ENCODE measurements at places on chromosomes 5 and 9.

GRCh38 chr5:6379246-6379645 lies 899 bp upstream of the MED10 start:
- DNase-seq = no peak

DNA sequence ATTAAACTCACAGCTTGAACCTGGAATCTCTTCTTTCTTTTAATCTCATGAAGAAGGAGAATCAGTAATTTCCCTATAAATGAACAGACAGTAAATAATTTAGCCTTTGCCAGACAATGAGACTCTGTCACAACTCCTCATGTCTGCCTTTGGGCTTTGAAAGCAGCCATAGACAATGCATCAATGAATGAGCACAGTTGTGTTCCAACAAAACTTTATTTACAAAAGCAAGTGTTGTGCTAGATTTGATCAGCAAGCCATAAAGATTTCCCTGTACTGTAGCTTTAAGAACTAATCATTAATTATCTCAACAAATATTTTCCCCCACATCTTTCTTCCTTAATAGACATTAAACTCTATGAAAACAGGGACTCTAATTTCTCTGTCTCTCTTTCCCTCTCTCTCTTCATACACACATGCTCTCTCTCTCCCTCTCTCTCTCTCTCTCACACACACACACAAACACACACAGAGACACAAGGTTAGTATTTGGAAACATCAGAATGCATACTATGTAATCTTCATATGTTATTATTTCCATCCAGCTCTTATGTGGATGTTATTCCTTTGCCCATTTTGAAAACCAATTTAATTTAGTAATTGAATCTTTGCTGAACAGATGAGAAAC lies 1209.8 kb upstream of the CDH6 start:
- DNase-seq = no peak

DNA sequence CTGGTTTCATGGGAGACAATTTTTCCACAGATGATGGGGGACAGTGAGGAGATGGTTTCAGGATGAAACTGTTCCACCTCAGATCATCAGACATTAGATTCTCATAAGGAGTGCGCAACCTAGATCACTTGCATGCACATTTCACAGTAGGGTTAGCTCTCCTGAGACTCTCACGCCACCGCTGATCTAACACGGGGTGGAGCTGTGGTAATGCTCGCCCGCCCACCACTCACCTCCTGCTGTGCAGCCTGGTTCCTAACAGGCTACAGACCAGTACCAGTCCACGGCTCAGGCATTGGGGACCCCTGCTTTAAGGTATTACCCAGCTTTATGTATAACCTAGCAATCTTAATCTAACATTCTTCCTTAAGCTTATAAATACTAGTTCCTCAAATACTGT lies 35.6 kb downstream of the TTC39B start:
- no peak for DNase-seq

DNA sequence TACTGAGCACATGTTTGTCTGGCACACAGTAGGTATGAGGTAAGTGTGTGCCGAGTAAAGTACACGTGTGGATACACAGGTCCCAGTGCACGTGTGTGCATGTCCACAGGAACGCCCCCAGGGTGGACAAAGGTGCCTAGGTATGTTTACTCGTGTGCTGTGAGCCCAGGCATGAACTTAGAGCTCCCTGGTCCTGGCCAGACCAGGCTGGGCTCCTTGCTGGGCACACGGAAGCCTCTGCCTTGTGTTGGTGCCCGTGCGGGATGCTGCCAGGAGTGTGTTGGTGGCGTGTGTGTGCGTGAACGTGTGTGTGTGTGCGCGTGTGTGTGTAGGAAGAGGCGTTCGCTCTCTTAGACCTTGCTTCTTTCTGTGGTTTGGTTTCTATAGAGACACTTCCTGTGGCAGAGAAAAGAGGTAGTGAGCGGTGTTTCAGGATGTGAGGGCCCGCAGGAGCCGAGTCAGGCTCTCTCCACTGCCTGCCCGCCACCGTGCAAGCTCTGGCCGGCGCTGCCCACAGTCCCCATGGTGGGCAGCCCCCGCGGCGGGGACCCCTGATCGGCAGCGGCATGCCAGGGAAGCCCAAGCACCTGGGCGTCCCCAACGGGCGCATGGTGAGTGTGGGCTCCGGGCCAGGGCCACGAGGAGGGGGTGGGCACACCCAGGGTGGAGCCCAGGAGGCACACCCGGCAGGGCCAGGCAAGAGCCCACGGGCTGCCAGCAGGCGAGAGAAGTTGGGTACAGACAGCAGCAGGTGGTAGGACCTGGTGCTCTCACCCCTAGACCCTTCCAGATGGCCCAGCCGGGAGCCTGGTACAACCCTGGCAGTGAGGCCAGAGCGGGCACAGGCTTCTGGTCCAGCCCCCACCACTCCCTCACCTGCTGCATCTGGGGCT lies at the start of gene RGS14:
TSS of gene RGS14 (plus strand) at position 466 of the 893 bp plus-strand sequence. CDS start at position 567, 101 bp downstream.
- peak; percentile 87 for DNase-seq

- no peak for DNase-seq
Observed at GRCh38 chr5:109099081-109099480, 310.7 kb downstream of the PJA2 start.

DNA sequence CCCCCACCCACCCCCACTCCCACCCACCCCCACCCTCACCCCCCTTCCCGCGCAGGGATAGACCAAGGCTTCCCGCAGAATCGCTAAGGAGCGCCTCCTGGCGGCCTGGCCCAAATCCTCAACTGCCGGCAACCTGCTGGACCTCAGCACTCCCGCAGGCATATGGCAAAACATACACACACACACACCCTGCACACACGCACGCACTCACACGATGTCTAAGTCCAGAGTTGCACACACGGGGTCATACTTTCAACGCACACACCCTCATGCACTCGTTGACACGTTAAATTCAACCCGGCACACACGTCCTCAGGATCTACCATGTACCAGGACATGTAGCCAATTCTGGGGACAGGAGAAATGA lies 1.7 kb downstream of the CPLX2 start:
- DNase-seq = no peak

GRCh38 chr9:6383551-6384225 lies 29.3 kb upstream of the UHRF2 start:
- DNase-seq = no peak

DNA sequence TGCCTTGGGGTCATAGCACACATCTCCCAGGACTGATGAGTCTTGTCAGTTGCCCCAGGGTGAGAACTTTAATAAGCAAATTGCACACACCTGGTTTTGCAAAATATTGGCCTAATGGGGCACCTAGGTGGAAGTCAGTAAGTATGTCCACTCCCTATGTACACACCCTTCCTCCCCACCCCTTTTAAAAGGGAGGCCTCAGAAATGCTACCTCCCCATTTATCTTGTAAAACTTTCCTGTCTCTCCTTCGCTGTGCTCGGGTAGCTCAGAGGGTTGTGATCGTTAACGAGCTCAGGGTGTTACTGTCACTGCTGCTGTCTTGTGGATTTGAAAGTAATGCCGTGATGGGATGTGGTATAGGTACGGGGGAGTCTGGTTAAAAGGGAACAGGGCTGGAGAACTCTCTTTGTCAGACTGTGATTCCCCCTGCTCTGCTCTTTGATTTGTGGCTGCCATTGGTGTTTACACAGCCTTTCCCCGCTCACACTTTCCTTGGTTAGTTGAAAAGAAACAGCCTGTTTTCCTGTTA lies 26.2 kb downstream of the ZNF462 start:
- no peak for DNase-seq

DNA sequence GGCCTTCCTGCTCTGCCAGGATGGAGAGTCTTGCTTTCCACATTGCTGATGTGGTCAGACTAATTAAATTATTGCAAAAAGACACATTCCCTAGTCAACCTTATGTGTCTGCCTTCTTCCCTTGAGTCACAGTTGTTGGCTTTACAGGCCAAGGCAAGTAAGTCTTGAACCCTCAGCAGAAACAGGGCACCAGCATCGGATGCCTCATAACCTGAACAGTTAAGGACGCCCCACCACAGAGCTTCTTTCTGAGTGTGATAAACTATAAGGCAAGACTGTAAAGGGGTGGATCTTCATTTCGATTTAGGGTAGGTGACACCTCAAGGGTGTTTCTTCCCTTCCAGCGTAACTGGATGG lies 670 bp upstream of the KIF2A start:
- no peak for DNase-seq

DNA sequence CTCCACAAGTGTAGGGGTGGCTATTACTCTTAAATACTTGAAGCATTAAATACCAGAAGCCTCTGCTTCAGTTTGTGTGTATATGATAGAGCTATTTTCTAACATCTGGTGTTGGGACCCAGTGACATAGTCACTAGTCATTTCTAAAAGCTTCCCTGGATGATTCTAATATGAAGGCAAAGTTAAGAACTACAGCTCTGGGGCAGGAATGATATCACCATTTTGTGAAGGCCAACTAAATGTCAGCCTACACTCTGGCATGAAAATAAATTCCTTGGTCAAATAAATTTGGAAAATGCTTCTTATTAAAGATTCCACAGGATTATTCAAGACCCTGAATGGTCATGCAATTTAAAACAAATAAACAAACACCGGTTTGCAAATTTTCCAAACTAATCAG lies 197.7 kb downstream of the PLK2 start:
- no peak for DNase-seq

GRCh38 chr9:89593727-89594427 lies 10.9 kb upstream of the GADD45G start:
- no peak for DNase-seq

- no peak for DNase-seq
Observed at GRCh38 chr9:12879961-12880360, 105.1 kb downstream of the LURAP1L start.

GRCh38 chr9:71209890-71210289 lies 88.5 kb upstream of the TRPM3 start:
- DNase-seq = no peak

DNA sequence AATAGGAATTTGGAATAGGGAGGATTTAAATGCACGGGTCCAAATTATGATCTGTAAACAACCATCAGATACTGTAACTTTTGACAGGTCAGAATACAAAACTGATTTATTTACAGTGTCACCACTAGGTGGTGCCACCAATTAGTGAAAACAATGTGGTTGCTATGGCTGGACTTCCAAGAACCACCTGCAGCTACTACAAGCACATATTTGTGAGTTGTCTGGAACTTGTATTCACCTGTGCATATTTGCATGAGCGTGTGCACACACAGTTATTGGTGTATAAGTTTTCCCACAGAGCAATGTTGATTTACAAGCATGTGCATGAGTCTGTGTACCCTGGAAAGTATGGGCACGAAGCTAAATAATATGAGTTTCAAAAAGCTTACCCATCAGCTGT lies 3.0 kb upstream of the HRCT1 start:
- DNase-seq = peak; percentile 24

DNA sequence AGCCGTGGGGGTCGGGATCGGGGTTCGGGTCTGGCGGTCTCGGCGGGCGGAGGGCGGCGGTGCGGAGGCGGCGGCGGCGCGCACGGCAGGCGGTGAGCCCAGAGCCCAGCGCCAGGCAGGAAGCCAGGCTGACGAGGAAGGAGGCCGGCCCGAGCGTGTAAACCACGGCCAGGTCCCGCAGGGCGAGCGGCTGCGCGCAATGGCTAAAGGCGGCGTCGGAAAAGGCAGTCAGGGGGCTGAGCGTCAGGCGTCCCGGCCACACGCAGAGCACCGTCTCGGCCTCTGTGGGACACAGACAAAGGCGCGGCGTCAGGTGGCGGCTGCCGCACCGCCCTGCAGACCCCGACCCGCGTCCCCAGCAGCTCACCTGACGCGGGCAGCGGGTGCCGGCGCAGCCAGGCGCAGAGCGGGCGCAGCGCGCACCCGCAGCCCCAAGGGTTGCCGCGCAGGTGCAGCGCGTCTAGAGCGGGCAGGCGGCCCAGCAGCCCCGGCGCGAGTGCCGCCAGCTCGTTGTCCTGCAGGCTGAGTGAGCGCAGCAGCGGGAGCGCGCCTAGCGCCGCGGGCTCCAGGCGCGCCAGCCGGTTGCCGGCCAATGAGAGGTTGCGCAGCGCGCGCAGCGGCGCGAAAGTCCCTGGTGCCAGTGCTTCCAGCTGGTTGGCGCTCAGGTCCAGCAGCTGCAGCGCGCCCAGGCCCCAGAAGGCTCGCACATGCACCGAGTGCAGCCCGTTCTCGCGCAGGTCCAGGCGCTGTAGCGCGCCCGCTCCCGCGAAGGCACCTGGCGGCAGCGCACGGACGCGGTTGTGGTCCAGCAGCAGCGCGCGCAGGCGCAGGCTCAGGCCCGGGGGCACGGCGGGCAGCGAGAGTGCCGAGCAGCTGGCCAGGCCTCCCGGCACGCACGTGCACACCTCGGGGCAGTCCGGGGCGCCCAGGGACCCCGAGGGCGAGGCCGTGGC lies 671 bp downstream of the LRRC26 start:
- DNase-seq = no peak

GRCh38 chr5:62969409-62970120 lies 390.9 kb downstream of the LRRC70 start:
- DNase-seq = no peak

DNA sequence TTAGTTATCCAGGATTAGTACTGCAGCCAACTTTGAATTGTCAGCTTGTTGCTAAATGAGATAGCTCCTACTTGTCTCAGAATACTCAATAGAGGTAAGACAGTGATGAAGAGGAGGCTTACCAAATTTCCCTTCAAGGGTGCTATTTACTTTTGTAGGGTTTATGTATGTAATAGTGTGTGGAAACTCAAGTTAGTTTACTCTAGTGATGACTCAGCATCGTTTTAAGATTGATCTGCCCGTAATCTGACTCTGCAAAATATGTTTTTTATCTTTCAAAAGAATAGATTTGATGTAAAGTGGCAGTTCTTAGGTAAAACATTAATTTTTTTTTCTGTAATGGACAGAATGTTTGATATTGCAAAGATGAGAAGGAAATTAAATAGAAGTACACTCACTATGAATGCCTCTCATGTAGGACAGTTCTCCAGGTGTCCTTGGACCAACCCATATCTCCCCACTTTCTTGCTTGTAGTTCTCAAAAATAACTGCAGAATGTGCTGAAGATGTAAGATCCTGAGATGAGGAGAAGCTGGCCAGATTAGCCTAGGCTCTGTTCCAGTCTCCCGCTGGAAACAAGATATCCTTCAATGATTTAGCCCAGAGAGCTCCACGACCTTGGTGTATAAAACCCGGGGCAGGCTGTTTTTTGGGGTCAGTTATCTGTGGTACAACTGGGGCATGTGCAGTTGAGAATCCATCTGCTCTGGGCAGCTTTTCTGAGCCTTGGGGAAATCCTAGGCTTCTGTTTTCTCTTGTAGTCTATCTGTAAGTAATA lies 24.4 kb upstream of the MROH2B start:
- no peak for DNase-seq

GRCh38 chr9:116713271-116713670 lies 26.2 kb downstream of the TRIM32 start:
- DNase-seq = no peak

DNA sequence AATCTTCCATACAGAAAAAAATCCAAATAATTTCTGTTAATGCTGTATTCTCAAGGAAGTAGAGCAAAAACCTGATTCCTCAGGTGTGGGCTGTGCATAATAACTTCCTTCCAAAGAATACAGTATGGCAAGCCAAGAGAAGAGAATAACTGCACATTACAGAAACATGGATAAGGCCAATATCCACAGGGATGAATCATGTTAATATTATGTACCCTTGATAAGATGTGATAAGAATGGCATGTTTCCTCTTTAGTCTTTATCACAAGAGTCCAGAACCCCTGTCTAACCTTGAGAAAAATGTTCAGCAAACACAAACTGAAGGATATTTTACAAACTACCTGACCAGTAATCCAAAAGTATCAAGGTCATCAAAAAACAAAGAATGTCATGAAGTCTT lies 795.8 kb downstream of the SEMA5A start:
- no peak for DNase-seq

- DNase-seq = no peak
Observed at GRCh38 chr5:35304291-35304690, 74.0 kb upstream of the PRLR start.

Data from GM12864 (cell line).